ENCODE measurements at places on chromosomes 13 and 19.

GRCh38 chr13:85675151-85675907 is 123.9 kb downstream of the SLITRK6 start:
- DNase-seq = no peak

DNA sequence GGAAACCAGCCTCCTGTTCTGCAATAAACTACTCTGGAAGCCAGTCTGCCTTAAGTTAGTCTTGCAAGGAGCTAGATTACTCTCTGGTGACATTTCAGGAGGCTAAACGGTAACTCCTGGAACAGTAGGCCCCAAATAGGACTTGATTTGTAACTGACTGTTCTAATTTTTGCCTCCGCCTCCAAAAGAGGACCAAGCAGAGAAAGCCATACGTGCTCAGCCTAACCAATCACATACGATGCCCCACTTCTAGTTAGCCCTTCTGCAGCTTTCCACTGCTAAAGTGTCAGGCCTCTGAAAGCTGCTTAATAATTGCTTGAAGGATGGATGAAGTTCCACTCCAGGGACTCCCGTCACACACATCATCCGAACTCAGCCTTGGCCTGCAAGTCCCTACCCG is 744 bp downstream of the ZNF805 start:
- DNase-seq = no peak

DNA sequence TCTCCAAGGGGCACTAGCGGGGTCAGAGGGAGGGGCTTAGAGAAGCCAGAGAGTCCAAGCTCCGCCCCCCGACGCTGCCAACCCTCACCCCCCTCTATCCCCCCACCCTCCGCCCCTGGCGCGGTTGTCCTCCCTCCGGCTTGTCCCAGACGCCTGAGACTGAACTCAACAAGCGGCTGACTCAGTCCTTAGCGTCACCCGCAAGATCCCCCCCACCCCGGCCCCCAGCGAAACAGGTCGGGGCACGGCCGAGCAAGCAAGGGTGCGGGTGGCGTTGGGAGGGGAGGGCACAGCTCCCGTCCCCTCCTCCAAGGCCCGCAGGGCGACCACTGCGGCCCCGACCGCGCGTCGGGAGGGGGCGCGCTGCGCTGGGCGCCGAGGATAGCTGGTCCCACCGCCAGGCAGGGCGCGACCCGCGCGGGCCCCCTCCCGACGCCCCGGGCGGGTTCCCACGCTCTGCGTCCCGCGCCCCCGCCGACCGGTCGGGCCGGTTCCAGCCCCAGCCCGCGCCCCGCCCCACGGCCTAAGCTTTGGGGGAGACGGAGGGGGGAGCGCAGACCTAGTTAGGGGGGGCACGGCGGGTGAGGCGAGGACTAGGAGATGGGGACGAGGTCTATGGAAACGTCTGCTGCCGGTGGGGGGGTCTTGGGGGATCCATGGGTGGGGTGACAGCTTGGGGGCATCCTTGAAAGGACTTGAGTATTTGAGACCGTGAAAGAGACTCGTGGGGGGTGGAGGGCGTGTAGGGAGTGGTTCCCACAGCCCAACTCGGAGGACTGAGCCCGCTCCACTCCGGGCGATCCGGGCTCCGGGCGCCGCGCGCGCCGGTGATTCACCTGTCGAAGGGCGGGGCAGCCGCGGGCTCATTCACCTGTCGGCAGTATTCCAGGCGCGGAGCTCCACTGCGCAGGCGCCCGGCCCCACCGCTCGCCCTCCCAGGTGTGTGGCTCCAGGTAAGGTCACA is 5.1 kb downstream of the NOTCH3 start:
- peak; percentile 23 for DNase-seq

GRCh38 chr13:52025475-52026245 is 1.2 kb downstream of the UTP14C start:
- DNase-seq = no peak

DNA sequence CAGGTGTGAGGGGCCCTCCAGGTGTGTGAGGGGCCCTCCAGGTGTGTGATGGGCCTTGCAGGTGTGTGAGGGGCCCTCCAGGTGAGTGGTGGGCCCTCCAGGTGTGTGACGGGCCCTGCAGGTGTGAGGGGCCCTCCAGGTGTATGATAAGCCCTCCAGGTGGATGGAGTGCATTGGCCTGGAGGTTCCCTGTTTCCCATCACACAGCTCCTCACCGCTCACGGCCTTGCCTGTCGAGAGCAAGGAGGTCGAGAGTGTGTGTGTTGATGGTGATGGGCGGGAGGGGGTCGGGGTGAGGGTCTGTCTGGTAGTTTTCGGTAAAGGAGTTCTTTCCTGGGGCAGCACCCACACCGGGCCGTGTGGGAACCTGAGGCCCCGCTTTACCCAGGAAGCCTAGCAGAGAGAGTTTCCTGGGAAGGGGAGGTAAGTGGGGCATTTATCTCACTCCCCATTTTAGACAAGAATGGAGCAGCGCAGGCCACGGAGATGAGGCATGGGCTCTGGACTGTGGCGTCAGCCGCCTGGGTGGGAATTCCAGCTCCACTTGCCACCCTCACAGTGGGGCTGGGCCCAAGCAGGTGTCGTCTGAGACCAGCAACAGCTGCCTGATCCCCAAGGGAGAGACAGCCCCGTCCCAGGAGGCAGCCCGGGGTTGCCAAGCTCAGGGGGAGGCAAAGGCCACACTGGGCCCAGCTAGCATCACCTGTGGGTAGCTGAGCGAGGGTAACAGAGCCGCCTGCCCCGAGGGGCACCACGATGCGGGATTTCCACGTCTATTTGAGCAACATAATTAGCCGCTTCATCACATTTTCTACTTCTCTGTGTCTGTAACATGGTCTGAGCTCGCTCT is 10.9 kb upstream of the GAS6 start:
- no peak for DNase-seq

GRCh38 chr13:33543089-33543459 is 257.5 kb upstream of the STARD13 start:
- no peak for DNase-seq
